ENCODE measurements at places on chromosomes 3 and 15.

DNA sequence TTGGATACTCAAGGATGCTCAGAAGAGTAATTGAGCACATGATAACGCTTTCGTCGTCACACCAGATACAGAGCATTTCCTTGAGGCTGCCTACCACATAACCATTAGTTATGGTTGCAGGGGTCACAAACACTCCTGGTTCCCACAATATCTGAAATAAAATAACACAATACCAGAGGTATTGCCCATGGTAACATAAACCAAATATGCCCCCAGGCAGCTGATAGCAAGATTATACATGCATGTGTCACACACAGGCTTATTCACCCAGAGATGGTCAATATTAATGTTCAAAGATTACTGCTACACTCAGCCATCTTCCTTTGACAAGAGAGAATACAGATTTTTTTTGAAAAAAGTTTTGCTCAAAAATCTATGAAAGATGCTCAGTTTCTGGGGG lies 7.3 kb downstream of the RPL39L start:
- no peak for DNase-seq

- no peak for DNase-seq
These were observed 81.8 kb downstream of the NLGN1 start for GRCh38 chr3:173479301-173479700.

GRCh38 chr3:169668957-169669741 lies 5.6 kb upstream of the MECOM start:
- peak; percentile 67 for DNase-seq

DNA sequence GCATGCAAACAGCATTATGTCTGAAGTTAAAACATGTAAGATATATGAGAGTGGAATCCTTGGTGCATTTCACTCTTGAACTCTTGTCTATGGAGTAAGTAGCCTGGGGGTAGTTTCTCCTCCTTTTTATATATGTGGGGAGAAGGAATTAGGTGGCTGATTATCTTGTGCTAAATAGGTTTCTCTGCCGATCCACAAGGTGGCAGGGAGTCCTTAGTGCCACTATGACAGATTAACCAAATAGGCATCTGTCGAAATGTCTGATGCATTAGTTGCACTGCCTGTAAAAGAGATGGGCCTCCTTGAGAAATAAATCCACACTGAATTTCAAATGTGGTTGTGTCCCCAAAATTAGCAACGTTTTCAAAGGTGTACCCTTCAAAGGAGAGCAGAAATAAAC lies 170.1 kb downstream of the CNTN4 start:
- DNase-seq: no peak

DNA sequence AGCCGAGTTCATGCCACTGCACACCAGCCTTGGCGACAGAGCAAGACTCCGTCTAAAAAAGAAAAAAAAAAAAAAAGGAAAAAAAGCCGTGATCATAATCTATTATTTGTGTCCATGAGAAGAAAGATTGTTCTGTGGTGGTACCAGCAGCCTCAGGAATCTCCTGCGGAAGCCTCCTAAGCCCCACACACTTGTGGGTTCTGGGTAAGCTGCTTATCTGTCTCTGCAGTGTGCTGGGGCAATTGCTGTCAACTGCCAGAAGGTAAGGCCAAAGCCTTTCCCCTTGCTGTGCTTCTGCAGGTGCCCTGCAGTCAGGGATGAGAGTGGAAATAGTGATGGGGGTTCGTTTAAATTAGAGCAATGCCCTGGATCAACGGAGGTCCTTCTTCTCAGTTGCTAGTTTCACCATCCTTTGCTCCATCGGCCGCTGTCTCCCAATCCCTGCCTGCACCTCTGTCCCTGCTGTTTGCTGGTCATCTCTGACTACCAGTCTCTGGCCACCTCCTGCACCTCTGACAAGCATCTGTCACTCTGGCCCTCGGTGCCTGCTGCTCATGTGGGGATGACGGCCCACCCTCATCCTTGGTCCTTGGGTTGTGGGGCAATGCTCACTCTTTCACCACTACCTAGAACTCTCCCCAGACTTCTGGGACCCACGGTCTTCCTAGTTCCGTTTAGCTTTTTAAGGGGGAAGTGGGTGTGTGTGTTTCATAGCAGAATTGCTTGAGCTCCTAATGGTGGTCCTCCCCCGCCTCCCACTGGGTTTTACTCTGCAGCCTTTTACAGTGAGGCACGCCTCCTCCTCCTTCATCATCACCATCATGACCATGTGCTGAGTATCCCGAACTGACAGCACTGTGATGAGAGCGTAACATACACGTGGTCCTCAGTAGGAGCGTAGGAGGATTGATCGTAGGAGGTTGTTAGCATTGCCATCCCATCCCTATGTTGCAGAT lies 25.5 kb downstream of the CHRD start:
- no peak for DNase-seq

DNA sequence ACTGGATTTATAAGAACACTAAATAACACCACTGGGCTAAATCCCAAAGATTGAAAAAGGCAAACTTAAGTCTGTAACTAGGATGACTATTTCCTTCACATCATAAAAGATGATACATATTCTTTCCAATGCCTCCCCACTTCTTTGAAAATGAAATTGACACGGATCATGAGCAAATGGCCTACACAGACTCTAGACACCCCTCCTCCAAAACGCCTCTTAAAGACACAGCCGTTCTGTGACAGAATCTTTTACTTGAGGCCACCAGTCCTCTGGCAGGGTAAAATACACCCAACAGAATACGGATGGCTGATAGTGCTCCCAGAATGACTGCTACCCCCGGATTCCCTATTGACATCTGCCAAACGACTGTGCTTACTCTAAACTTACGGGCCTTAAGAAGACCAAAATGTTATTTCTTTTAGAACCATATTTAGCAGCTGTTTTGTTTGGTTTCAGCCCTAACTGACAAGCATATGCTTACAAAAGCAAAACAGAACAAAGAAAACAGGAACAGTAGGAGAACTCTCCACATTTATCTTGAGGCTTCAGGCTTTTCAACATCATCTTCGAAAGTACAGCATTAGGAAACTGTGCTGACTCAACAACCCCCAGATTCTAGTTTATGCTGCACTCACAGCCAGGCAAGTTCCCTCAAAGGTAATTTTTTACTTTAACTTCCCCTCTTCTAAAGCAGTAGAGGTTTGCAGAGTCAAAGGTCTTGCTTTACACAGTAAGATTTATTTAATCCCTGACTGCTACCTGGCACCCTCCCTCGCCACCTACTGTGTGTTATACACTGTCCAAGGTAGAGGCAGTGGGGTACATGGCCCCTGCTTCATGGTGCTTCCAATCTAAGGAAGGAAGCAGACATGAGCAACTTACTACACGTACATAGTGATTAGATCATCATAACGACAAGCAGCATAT lies 84.3 kb downstream of the TNIK start:
- peak; percentile 22 for DNase-seq

GRCh38 chr3:160886421-160886820 lies 130.4 kb downstream of the PPM1L start:
- peak; percentile 17 for DNase-seq

- DNase-seq: no peak
These were observed 218.0 kb downstream of the ZBBX start for GRCh38 chr3:167162083-167162482.

GRCh38 chr3:146124126-146124801 lies 36.7 kb downstream of the PLOD2 start:
- DNase-seq: no peak

- no peak for DNase-seq
These were observed 318.4 kb downstream of the LPP start for GRCh38 chr3:188472336-188472735.

DNA sequence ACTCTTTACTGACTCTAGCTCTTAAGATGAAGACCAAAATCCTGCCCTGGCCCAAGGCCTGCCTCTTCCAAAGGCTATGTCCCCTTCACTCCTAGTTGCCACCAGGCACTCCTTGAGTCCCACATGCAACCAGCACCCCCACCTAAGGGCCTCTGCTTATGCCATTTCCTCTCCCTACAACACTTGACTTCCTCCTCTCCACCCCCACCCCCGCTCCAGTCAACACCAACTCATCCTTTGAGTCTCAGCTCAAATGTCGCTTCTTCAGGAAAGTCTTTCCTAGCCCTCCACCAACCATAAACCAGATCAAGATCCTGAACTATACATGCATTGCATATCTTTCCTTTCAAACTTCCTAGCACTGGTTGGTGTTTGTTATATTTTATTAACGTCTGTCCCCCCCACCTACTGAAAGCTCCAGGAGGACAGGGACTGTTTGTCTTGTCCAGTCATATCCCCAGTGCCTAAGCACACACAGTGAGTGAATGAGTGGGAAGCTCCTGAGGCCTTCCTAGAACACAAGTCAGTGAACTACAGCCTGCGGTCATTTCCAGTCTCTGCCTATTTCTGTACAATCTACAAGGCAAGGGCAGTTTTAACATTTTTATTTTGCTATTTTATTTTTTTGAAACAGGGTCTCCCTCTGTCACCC lies 7.3 kb downstream of the TBC1D2B start:
- DNase-seq: no peak

DNA sequence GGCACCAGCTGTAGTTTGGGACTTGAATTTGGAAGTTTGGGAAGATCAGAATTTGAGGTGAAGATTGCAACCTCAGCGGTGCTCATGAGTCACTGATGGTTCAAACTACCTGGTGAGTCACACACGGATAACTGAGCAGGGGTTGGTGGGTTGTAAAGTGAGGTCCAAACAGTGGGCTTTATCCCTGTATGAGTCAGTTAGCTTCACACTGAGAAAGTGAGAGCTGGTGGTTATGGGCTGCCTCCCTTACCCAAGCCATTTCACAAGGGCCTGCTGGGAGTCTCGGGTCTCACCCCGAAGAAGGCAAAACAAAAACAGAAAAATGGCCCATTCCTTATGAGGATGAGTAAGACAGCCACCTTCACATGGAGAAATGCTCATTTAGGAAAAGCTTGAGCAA lies 77.0 kb downstream of the ITGA11 start:
- DNase-seq: no peak

DNA sequence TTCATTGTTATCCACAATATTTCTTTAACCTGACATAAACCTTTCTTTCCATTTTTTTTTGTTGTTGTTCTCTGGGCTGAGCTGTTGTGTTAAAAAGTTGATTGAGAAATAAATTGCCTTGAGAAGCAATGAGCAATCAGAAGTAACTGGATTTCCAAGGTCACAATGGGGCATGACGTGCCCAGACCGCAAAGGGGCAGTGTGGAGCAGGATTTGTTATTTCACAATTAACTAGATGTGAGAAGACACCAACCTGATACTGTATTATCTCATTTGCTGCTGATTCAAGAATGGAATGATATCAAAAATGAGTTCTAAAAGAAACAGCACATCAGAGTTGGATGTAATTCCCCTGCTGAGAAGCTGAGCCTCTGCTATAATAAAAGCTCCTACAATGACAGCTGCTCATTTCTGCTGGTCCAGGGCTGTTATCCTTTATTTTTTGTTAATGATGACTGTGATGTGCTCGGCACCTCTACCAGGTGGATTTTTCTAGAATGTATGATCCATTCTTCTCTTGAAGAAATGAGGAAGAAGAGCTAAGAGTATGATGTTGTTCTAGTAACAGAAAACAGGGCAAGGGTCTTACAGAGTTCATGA lies 28.1 kb downstream of the CPNE4 start:
- no peak for DNase-seq

- DNase-seq: no peak
These were observed 30.3 kb upstream of the GADL1 start for GRCh38 chr3:30924763-30925162.

DNA sequence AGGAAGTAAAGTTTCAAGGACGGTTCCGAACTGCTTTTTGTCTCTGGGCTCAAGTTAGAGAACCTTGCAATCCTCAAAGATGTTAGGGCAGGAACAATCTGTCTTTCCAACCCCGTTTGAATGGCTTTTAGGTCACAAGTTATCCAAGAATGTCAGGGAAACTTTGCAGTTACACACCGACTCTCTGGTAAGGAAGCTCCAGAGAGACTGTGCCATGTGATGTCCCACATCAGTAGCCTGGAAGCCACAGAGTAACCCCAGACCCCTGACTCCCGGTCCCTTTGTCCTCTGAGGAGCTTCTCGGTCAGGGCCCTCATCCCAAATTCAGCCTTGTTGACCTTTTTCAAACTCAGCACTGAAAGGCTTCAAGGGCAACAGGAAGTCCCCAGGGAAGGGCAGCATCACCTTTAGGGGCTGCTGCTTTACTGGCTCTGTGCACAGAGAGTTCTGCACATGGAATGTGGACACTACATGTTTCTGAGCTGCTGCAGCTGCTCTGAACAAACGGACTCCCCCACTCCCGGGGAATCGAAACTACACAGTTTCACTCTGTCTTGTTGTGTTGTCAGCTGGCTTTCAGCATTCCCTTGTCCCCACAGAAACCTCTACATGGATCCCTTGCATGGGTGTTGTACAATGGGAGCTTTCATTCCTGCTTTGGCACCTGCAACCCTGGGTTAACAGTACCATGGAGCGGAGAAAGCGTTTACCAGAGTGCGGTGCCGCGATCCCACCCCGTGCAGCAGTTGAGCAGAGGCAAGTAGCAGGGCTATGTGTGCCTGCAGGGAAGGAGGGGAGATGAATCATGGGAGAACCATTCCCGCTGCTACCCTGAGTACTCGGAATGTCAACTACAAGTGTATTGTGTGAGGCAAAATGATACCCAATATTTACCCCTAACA lies 408.2 kb upstream of the THBS1 start:
- DNase-seq: no peak

DNA sequence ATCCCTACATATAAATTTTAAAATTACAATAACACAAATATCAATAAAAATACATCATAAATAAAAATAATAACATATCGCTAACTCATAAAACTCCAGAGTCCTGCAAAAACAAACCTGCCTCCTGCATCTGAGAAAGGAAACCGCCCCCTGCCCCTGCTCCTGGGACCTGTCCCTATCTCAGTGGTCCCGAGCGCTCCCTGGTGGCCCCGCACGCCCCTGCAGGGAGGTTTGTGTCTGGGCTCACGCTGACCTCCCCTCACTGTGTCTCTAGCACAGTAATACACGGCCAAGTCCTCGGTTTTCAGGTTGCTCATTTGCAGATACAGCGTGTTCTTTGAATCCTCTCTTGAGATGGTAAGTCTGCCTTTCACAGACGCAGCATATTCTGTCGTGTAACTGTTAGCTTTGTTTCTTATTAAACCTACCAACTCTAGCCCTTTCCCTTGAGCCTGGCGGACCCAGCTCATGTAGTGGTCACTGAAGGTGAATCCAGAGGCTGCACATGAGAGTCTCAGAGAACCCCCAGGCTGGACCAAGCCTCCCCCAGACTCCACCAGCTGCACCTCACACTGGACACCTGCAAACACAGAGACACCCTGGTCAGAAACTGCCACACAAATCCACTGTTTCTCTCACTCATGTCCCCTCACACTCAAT lies 554.1 kb downstream of the GOLGA6L6 start:
- DNase-seq: no peak

DNA sequence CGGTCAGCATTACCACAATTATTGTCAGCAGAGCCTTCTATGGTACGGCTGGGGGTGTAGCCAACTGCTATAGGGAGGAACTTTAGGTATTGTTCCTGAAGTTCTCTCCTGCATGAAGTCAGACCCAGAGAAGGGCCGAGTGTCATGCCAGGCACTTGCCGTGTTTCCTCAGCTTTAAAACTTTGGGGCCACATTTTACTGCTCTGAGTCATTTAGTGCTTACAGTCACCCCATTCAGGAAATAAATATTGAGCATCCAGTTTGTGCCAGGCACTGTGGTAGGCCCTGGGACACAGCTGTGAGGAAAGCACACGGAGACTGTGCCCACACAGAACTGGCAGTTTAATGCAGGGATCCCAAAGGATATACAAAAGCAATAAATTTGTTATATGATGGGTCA lies 54.5 kb upstream of the APEH start:
- no peak for DNase-seq

GRCh38 chr15:38610748-38611147 lies 46.1 kb upstream of the RASGRP1 start:
- no peak for DNase-seq

- no peak for DNase-seq
These were observed 851 bp upstream of the TEX55 start for GRCh38 chr3:119145128-119145499.

Measured in GM06990 (cell line).